ENCODE measurements at places on chromosomes 1 and 21.

GRCh38 chr1:175845985-175846384 lies 102.6 kb upstream of the TNR start:
- ATAC-seq, result no peak

DNA sequence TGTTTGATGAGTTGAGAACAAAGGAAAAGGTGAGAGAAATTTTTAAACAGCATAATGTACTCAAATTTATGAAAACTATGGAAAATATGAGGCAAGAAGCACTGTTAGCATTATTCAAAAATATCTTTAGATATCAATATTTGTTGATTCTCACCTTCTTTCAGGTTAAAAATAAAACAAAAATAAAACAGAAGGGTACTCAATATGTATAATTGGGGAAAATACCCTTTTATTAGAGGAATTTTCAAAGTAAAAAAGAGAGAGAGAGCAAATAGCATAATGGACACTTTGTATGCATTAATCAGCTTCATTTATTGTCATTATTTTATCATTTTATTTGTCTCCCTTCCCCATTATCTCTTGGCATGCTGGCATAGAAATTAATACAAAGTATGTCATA lies 27.5 kb downstream of the MAP3K21 start:
- no peak for ATAC-seq

- ATAC-seq, result no peak
Measured at GRCh38 chr1:194045416-194045815, 859.0 kb upstream of the B3GALT2 start.

DNA sequence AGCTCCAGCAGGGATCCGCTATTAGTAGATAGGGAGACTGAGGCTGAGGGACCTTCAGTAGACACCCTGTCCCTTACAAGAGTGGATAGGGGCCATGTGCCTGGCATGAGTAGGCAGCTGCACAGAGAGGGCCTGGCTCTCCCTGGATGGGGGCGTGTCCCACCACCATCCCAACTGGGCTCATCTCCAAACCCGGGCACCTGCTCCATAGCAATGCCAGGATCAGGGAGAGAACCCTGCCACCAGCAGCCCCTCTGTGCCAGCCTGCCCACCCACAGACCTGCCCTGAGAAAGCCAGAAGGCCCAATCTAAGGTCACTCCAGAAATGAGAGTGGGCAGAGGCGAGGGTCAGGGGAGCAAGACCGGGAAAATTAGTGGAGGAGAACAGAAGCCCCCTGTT lies 121.3 kb downstream of the GRIK3 start:
- ATAC-seq, result no peak

DNA sequence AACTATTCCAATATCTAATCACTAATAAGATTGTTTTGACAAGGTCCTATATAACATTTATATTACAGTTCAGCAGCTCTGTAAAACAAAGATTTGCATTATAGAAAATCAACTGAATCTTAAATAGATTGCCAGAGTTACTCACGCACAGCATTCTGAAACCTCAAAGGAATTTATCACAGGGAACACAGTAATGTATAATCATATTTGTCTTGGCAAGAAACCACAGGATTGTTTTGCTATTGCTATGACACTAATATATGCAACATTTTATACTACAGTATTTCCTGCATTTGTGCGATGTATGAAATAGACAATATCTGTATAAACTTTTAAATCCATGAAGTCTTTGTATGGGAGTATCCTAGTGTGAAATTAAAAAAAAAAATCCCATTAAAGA lies 101.4 kb downstream of the PLPPR5 start:
- ATAC-seq, result no peak

DNA sequence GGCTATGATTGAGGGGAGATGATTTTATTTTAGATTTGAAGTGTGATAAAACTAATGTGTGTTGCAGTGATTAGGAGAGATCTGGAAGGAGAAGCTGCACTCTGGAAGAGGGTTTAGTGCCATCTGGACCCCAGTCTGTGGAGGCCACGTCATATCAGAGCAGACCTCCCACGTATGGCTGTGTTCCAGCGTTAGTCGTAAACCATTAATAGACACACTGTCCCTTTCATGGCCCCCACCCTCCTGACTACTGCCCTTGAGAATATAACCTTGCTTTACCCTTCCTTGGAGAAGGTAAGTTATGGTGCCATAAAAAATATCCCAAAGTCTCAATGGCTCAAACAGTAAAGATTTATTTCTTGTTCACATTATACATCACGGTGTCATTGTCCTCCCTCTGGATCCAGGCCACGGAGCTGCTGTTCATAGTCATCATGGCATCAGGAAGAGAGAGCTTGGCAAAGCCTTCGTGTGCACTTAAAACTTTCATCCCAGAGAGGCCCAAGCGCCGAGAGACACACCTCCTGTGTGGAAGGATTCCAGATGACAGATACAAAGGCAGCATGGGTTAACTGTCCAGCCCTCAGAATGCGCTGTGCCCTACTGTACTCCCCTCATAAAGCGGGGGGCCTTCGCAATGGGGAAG lies 33.2 kb downstream of the RHOU start:
- ATAC-seq, result no peak

GRCh38 chr1:15370781-15371520 lies 38.7 kb upstream of the EFHD2 start:
- ATAC-seq, result no peak

GRCh38 chr1:233470741-233471499 lies 143.0 kb upstream of the KCNK1 start:
- no peak for ATAC-seq

- no peak for ATAC-seq
Measured at GRCh38 chr1:201344206-201345080, 33.0 kb downstream of the TNNT2 start.

DNA sequence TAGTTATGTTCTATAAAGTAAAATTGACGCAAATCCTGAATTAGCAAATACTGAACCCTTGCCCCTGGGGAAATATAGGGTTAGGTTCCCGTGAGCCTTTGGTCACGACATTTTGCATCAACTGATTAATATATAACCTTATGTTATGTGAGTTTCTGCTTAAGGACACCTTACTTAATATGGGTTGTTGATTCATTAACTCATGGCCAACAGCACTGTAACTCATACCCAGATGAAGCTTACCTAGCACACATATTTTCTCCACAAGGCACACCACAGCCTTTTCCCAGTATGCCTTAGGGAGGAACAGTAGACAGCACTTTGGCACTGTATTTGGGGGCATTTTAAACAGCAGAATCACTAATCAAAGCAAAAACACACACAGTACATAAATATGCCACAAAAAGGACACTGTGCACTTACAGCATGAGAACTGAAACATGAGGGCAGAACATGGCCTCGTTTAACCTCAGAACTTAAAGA lies 15.1 kb downstream of the INAVA start:
- no peak for ATAC-seq

DNA sequence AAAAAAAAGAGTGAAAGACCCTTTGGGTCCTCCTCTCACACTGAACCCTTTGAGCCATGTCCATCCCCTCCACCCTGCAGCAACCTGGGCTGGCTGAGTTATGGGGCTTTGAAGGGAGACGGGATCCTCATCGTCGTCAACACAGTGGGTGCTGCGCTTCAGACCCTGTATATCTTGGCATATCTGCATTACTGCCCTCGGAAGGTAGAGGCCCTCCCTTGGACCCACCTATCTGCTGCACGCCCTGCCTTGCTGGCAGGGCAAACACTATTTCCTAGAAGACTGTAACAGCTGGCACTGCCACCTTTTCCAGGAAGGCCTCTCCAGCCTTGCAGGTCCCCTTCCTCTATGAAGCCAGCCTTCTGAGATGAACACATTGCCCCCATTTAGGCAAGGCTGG lies 1.1 kb downstream of the SLC50A1 start:
- ATAC-seq, result no peak

DNA sequence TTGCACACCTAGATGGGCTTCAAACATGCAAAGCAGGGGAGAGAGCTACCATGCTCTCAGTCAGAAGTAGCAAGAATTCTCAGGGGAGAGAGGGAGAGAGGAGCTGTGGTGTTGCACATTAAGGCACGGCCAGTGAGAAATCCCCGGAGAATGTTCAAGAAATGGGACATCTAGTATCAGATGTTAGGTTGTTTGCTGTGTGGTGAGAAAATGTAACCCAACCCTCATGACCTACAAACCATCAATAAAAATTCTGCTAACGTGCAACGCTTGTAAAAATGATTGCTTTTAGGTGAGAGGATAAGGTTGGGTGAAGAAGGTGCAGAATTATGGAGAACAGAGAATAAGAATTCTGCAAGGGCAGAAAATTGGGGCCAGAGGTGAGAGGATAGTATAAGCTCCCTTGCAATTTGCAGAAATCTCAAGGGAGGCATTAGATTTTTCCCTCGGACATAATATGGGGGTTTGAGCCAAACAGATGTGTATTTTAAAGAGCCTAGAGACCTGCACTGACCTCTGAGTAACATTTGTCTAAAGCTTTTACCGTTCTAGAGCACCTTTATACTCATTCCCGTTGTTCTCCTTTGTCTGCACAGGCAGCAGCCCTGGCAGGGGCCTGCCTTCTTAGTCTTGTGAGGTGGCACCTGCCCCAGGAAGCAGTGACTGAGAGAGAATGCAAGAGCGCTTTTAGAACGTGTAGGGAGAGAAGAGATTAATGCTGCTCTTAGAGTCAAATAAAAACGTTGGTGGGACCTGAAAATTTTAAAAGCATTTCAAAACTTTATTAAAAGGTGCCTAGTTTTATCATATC lies 25.4 kb upstream of the KIAA0040 start:
- ATAC-seq, result no peak

DNA sequence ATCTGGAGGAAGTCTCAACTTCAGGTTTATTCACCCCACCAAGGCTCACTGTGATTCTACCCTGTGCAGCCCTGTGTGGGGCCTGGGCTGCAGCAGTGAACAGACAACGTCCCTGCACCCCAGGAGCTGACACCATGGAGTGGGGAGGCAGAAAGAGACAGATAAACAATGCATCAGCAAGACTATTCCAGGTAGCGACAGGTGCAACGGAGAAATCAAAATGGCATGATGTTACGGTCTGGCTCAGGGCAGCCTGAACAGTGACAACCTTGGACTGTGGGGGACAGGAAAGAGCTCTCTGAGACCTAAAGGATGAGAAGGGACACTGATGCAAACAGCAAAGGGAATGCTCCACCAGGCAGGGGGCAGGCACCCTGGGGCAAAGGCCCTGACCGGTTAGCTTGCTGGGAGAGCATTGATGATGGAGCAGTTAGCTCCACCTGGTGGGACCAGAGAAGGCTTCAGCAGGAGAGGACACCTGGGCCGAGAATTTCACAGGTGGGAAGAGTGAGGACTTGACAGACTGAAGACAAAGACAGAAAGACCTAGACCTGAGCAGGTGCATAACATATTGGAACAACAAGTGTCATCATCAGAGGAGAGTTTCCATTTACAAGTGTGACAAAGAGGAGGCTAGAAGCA lies 589.9 kb downstream of the MATN1 start:
- no peak for ATAC-seq

- no peak for ATAC-seq
Measured at GRCh38 chr1:91440847-91441246, 36.2 kb upstream of the HFM1 start.

GRCh38 chr1:113027007-113027406 lies 46.0 kb upstream of the LRIG2 start:
- ATAC-seq, result no peak

GRCh38 chr1:107954126-107954525 lies 10.9 kb downstream of the VAV3 start:
- ATAC-seq, result no peak

DNA sequence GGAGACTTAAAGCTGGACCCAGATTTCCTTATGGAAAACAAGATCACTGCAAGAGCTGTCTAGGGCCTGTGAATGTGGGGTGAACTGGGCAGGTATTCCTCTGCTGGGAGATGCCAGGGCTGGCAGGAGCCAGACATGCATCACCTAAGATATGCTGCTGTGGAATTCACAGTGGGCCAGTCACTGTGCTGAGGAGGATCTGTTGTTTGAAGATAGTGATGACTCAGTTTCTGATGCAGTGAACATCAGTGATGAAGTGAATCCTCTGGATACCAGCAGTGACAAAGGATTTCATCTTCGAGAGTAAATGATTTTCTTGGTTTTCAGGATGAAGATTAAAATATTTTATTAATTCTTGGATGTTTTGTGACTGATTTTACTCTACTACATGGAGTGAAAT lies 29.9 kb upstream of the CAMSAP2 start:
- ATAC-seq, result no peak

DNA sequence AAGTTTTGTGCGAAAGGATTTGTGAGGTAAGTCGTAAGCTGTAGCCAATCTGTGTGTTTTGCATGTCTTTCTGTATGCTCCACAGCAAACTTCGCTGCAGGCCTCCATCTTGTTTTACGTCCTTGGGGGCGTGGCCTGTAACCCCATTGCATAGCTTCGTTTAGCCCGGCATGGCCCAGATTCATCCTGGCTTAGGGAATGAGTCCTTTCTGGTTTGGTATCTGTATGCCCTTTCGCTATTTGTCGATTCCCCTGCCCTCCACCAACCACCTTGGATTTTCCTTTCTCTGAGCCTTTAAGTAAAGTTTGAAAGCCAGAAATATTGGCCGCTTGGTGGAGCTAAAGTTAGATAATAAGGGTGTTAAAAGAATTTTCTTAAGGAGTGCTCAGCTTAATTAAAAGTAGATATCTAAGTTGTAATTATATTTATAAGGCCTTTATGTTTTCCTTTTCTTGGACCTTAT lies 1.1 kb downstream of the THEM4 start:
- no peak for ATAC-seq

- ATAC-seq, result no peak
Measured at GRCh38 chr1:201904579-201904978, 15.9 kb downstream of the SHISA4 start.

DNA sequence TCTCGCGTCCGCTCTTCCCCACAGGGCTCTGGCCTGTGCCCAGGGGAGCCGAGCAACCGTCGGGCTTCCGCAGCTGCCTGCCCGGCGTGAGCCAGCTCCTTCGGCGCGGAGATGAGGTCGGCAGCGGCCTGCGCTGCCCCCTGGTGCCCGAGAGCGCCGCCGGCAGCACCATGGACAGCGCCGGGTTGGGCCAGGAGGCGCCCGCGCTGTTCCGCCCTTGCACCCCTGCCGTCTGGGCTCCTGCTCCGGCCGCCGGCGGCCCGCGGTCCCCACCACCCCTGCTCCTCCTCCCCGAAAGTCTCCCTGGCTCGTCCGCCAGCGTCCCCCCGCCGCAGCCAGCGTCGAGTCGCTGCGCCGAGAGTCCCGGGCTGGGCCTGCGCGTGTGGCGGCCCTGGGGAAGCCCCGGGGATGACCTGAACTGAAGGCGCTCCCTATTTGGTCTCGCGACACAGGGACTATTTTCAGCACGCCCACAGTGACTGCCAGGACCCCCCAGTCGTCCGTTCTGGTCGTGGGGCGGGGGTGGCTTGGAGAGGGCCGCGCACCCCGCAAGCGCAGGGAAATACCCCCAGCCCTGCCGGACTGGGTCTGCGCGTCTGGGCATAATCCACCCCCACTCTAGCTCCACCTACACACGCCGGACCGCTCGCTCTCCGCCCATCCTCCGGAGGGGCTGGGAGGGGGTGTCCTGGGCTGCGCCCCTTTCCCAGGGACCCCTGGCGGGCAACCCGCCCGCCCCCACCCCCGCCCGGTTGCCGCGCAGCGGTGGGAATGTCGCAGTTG lies 1.3 kb downstream of the HES3 start:
- ATAC-seq, result peak; percentile 68
